ENCODE measurements at places on chromosomes 1 and 21.

DNA sequence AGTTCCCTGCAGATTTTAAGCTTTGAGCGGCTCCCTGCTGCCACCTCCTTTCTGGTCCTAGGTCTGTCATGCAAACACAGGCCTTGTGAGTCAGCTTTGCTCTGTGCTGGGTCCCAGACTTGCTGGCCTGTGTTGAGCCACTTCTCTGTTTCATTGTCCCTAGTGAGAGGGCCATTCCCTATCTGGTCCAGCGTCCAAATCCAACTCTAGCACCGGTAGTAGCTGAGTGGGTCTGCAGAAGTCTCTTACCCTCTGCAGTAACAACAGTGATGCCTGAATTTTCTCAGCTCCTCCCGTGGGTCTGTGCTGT, 5.8 kb downstream of the TTC22 start:
- DNase-seq: no peak

DNA sequence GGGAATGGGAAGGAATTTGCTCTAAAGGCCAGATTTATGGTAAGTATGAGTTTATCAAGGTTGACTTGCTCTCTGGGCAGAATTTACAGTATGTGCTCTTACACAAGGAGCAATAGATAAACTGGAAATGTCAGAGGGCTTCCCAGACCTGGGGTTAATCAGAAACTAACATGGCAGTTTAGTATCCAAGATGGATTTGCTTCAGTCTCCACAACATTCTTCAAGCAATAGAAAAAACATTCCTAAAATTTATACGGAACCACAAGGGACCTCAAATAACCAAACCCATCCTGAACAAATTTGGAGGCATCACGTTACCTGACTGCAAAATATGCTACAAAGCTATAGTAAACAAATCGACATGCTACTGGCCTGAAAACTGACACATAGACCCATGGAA, 606.7 kb upstream of the CHRM3 start:
- no peak for DNase-seq

DNA sequence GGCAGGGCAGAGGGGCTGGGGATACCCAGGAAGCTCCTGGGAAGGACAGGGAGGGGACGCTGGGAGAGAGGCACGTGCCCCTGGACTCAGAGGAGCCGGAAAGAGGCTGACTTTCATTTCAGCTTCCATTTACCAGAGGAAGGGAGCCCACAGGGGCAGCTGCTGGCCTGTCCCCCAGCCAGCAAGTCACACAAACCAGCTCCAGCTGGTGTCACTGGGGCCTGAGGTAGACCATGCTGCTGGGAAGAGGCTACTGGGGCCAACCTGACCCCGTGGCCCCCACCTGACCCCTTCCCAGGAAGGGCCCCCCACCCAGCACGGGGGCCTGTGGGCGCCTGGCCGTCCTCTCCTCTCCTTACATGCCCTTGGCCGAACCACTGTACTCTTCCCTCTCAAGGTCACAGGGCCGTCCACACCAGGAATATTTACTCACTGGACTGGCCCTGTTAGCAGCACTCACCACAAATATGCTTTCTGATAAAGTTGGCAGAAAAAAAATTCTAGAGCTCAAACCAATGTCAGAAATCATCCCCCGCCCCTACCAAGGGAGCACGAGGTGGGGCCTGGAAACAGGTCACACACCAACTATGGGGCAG, 110.5 kb downstream of the CASZ1 start:
- DNase-seq: no peak

- no peak for DNase-seq
Observed at GRCh38 chr1:117178756-117179155, 32.0 kb downstream of the VTCN1 start.

DNA sequence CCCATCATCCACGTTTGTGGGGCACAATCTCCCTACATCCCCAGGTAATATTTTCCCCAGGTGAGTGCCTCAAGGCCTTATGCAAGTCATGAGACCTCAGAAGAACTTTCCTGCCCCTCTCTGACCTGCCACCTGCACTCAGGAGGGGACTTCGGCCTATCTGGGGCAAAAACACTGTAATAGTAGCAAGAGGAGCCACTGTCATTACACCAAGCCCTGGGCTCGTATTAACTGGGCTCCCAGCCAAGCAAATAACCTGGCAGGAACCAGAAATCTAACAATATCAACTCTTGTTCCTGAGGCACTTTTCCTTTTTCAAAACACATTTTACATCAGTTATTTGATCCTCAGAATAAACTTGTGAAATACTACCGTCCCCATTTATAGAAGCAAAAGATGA, 30.9 kb downstream of the LAMB3 start:
- no peak for DNase-seq

DNA sequence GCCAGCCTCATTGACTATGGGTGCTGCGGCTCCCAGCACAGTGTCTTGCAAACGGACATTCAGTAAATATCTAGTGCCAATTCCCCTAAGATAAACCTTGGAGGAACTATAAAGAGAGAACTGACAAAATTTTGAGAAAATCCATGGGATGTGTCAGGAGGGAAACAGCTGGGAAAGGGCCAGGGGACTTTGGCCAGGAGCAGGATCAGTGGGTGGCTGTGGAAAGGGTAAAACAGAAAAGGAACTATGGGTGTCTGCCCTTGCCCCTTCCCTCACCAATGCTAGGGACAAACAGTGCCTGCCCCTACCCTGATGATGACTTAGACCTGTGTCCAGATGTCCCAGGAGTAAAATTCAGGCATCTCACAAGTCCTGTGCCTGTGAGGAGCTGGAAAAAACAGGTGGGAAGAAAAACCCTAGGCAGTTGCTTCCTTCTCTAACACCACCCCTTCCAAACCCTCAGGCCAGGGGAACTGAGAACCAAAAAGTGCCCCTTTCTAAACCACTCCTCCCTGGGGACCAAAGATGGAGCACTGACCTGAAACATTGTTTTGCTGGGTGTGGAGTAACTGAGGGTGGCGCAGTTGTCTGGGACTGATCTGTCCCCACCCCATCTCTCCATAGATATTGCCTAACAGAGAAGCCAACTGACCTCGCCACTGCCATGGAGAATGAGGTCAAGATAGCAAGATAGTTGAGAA, 22.1 kb upstream of the IFNAR2 start:
- no peak for DNase-seq

DNA sequence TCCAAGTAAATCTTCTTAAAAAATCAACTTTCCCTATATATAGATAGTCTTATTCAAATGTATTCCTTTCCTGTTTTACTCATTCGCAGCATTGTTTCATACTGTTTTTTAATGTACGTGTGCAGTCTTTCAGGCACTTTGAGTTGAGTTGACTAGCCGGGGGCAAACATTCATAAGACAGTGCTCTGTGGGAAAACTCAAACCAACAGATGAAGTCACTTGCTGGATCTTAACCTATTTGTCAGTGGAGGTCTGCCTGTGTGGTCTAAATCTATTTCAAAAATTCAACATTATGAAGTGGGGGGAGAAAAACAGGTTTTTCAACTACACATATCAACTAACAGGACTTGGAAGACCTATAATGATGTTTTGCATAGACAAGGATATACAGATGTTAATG, 6.2 kb downstream of the HSD11B1 start:
- no peak for DNase-seq

DNA sequence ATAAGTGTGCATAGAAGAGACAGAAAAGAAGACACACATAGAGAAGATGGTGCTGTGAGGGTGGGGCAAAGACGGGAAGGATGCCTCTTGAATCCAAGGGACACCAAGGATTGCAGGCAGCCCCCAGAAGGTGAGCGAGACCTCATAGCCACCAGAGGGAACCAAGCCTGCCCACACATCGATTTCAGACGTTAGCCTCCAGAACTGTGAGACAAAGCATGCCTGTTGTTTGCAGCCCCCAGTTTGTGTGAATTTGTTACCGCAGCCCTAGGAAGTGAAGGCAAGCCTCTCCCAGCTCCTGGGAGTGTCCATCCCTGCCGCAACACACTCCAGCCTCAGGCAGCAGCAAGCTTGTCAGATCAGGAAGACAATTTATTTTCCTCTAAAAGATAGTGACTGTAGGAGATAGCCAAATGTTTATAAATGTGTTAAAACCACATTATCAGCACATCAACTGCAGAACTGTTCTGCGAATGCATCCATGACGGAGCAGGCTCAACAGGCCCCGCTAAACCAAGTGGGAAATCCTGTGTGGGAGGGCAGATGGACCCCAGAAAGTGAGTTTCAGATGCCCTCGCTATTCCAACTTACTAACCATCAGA, 543.3 kb downstream of the MATN1 start:
- no peak for DNase-seq

DNA sequence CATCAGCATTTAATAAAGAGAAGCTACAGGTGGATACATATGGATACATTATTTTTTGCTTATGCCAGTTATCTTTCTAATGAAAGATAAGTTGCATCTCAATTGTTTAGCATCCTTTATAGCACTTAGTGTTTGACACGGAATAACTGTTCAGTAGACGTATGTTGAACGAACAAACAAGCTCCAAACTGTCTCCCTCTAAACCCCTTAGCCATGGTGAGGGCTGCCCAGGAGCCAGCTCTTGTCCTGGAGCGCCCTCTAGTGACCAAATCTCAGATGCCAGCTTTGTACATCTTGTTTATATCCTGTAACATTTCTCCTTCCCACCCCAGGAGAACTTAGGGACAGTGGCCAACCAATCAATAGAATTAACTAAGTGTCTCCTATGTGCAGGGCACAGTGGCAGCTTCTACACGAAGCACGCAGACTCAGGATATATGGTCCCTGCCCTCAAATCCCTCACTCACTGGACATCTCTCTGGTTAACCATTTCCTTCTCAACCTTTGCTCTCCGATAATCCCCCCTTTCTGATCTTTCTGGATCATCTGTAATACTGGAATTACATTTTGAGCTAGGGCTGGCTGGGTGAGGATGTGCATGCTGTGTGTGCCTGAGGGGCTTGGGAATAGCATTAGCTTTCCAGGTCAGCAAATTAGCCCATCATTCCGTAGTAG, 22.9 kb downstream of the KCNA10 start:
- peak; percentile 69 for DNase-seq

DNA sequence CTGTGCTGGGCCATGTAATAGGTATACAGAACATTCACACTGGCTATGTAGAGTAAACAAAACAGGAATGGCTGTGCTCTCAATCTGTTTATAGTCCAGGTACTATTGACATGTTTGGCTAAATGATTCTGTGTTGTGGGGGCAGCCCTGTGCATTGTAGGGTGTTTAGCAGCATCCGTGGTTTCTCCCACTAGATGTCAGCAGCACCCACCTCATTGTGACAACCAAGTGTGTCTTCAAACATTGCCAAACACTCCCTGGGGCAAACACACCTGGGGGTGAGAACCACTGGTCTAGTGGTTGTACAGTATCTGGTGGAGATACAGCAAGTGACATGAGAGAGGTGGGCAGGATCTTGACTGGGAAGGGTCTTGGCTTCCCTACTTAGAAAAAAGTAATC, 80.4 kb upstream of the SPATA6 start:
- no peak for DNase-seq

GRCh38 chr21:46663754-46664153, 28.3 kb downstream of the PRMT2 start:
- DNase-seq: no peak

DNA sequence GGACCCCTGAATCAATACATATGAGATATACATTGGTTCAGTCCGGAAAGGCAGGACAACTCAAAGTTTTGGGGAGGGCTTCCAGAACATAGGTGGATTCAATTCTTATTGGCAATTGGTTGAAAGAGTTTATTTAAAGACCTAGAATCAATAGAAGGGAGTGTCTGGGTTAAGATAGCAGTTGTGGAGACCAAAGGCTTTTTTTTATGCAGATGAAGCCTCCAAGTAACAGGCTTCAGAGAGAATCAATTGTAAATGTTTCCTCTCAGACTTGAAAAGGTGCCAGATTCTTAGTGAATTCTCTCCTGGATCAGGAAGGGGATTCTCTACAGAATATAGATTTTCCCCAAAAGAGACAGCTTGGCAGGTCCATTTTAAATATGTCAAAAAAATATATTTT, 27.0 kb upstream of the CD5L start:
- DNase-seq: no peak

DNA sequence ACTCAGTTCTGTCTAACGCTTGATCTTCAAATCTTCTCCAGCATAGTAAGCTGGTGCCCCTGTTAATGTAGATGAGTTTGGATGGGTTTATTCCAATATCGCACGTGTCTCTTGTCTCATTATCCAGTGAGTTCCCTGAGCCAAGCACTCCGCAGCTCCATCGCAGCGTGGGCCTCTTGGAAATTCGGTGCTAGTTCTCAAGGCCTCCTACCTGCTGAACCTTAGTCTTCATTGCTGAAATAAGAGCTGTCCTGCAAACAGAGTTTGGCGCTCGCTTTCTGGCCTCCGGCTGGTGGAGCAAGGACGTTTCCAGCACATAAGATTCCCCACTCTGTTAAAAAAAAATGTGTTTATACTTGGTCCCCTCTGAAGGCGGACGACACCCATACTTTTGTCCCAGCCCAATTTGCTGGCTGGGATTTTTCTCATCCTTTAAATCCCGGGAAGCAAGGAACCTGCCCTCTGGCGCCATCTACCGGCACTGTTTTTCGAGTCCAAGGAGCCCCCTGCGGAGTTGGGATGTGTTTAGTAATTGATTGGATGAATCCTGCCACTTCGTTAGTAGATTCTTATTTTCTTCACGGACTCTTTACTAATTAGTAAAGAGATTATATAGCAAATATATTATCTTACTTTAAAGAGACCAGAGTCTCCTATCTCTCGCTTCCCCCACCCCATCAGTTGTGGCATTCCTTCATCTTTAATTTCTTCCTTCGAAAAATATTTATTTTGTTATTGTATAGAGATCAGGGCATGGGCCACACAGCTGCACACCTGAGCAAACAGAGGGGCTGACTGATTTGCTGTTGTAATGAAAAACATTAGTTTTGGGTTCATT, 14.7 kb downstream of the JUN start:
- no peak for DNase-seq

DNA sequence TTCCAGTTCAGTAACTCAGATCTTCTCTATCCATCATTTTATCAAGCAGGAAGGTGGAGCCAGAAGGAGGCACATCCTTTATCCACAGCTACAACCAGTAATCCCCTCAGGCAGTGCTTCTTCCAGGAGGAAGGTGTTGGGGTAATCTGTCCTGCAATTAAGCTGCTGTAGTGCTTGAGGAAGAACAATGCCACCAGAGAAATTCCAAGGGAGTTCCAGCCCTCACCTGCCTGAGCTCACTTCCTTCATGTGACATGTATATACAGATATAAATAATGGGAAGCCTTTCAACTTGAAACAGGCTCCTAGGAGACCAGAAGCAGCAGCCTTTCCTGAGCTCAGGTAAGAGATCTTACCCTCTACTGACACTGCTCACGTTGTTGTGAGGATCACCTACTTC, 2.2 kb upstream of the IL20 start:
- DNase-seq: no peak

- DNase-seq: no peak
Observed at GRCh38 chr21:42763581-42764442, 110.4 kb downstream of the PDE9A start.

DNA sequence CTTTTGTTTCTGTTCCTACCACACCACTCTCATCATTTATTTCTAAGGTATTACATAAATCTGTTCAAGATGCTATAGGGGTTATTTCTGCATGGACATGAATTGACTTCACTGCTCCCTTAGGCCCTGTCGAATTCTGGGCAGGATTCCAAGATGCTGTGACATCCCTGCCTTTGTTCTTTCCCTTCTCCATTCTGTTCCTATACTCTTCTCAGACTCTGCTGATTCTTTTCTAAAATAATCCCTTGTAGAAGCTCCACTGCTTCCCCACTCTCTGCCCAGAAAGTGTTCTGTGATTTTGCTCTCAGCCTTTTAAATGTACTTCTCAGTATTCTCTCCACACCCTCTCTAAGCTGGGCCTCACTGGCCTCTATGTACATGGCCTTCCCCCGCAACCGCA, 99.2 kb downstream of the PHTF1 start:
- DNase-seq: no peak

All from T follicular helper cell (primary cell).